ENCODE measurements at places on chromosomes 7 and 10.

DNA sequence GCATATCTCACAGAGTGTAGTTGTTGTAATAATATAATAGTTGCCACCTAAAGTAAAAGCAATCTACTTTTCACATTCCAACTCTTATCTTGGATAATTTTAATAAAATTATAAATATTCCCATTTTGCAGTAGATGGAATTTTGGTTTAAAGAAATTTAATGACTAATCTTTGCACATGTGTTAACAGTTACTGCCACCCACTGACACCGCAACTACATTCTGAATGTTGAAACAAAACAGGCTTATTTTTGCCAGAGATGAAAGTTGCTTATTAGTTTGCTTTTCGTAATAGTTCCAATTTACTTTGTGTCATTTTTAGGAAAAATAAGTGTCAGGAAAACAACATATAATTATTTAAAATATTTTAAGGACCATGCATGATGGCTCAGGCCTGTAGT lies 557.5 kb upstream of the PCDH15 start:
- no peak for DNase-seq

- DNase-seq = no peak
Observed at GRCh38 chr10:107418085-107418806, 253.7 kb upstream of the SORCS1 start.

GRCh38 chr10:96309628-96310320 lies 5.5 kb downstream of the DNTT start:
- DNase-seq = no peak

- no peak for DNase-seq
Observed at GRCh38 chr7:129176916-129177710, 11.3 kb upstream of the SMO start.

Measured in NCI-H2029 treated with DMSO at 0.1 percent for 48 hours (cell line).